Fibroblast of mammary gland (primary cell): ENCODE measurements at places on chromosomes 12 and 14.

- peak; percentile 56 for DNase-seq
These were observed 165.8 kb downstream of the MON2 start for GRCh38 chr12:62632411-62632918.

GRCh38 chr14:93044121-93044520 is 71.6 kb downstream of the ITPK1 start:
- no peak for DNase-seq

DNA sequence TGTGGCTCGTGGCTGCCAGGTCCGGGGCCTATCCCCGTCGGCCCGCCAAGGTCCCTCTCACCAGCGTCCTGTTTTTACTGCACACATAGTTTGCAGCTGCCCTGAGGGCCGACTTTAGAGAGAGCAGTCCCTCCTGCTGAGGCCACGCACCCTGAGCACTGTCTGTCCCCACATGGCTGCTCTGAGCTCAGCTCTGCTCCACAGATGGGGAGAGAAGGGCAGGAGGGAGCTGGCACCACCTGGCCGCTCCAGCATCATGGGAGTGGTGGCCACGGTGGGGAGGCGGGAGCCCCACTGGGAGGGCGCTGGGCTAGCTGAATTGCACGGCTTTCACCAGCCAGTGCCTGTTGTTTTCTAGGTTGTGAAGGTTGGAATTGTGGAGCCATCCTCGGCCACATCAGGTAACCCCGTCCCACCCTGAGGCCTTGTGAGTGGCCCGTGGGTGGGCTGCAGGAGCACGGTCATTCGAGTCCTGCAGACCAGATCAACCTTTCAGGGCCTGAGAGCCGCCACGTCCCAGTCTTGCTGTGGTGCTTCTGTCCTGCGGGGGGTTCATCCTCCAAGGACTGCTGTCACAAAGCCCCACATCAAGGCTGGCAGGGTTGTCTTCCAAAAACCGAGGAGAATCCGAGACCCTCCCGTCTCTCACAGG is 7.4 kb upstream of the TEX22 start:
- no peak for DNase-seq

GRCh38 chr14:71165121-71166031 is 258.1 kb downstream of the PCNX1 start:
- DNase-seq: no peak

GRCh38 chr12:77133566-77133965 is 68.2 kb upstream of the E2F7 start:
- peak; percentile 65 for DNase-seq
